ENCODE measurements at places on chromosomes 13 and 19. TPM values are rescaled to one million over a fixed set of nuclear protein-coding genes. Genes with fewer than 3 reads are reported as not detected.

ENOX1 gene
- total RNA-seq, result 2.1 TPM

RYR1 gene
- total RNA-seq, result not detected

LNX2 gene
- total RNA-seq, result 8.9 TPM

FBXO17 gene
- 21.5 TPM for total RNA-seq

NOTCH3 gene
- total RNA-seq, result 31.2 TPM

AMER2 gene
- not detected for total RNA-seq

RETN gene
- total RNA-seq, result not detected

CRB3 gene
- not detected for total RNA-seq

NTF4 gene
- not detected for total RNA-seq

LRRC8E gene
- total RNA-seq, result 5.9 TPM

MYH14 gene
- not detected for total RNA-seq

KIR3DL3 gene
- total RNA-seq, result not detected

ZNF563 gene
- total RNA-seq, result 5.6 TPM

CD209 gene
- total RNA-seq, result not detected

FCAR gene
- total RNA-seq, result not detected

SLITRK6 gene
- not detected for total RNA-seq

GRK1 gene
- total RNA-seq, result not detected

SIAH3 gene
- not detected for total RNA-seq

SPACA4 gene
- total RNA-seq, result not detected

CYP2A7 gene
- total RNA-seq, result not detected

USF2 gene
- 45.1 TPM for total RNA-seq

OR7G2 gene
- total RNA-seq, result not detected

ZNF681 gene
- total RNA-seq, result 0.60 TPM

VSTM2B gene
- not detected for total RNA-seq

POU2F2 gene
- total RNA-seq, result 1.5 TPM

TSHZ3 gene
- 12.5 TPM for total RNA-seq

KLK14 gene
- total RNA-seq, result not detected

COL5A3 gene
- total RNA-seq, result 1.1 TPM

CEACAM4 gene
- not detected for total RNA-seq

STXBP2 gene
- 18.5 TPM for total RNA-seq

KIR3DL1 gene
- not detected for total RNA-seq

ZNF829 gene
- total RNA-seq, result 2.6 TPM

OR4F17 gene
- total RNA-seq, result not detected

QPCTL gene
- total RNA-seq, result 28.2 TPM

CABP5 gene
- total RNA-seq, result not detected

MAG gene
- not detected for total RNA-seq

ZNF8 gene
- total RNA-seq, result 4.2 TPM

DNAJC3 gene
- 72.8 TPM for total RNA-seq

ZNF154 gene
- total RNA-seq, result 4.9 TPM

IGFL2 gene
- 0.05 TPM for total RNA-seq

Measured in smooth muscle cell of the umbilical artery (primary cell).